ENCODE measurements at places on chromosomes 3 and 15.

DNA sequence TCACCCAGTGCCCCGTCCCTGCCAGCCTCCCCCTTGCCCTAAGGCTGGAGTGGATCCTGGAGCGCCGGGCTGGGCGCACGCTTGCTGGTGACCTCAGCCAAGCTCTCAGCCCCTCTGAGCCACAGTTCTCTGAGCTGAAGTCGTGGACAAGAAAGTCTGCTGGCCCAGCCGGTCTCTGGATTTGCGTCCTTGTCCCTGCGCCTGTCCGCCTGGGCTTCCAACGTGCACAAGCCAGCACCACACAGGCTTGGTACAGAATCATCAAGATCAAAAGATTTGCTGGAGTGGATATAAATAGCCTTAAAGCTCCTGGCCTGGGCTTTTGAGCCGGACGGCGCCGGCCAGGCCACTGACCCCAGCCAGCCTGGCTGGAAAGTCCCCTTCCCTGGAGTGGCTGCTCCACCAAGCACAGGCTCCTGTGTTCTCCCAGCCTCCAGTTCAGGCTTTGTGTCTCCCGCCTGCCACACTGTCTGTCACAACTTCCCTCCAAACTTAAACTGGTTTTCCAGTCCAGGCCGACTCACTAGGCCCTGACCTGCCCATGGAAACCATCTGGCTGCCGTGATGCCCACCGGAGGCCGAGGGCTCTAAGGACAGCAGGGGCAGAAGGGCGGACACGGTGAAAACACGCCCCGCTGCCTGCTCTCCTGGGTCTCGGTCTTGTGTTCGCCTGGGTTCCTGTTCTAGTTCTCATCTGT, 156.2 kb downstream of the NUP210 start:
- no peak for DNase-seq

- no peak for DNase-seq
Measured at GRCh38 chr15:82196353-82196752, 66.2 kb downstream of the EFL1 start.

GRCh38 chr3:171996178-171996817, 43.1 kb upstream of the FNDC3B start:
- DNase-seq: no peak

DNA sequence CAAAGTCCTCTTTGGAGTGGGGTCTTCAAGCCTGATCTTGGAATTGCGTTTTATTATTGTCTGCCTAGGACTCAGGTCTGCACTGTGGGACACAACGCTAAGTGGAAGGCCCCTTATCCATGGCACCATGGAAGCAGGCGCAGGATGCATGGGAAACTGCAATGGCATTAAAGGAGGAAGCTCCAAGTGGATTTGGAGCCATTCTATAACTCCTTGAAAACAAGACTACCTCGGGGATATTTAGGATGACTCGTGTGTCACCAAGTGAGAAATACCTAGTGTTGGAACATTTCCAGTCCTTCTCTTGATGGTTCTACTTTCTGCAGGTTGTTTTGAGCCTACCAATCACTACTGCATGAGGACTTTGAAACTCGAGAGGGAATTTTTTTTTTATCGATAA, 126.6 kb upstream of the ZBED2 start:
- no peak for DNase-seq

DNA sequence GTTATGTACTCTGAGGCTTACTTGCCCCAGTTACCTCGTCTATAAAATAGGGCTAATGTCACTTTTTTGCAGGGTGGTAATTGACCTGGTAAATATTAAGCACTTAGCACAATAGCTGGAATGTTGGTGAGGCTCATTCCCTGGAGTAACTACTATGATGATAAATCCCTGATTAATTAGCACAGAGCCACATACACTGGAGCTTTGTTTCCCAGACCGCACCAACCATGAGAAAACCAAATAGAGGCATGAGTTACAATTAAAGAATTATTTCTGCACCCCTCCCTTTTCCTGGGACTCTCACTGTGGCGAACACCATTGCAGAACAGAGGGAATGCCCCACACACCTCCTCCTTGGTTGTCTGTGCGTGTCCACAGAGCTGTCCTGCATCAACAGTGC, 76.6 kb upstream of the CPOX start:
- no peak for DNase-seq

DNA sequence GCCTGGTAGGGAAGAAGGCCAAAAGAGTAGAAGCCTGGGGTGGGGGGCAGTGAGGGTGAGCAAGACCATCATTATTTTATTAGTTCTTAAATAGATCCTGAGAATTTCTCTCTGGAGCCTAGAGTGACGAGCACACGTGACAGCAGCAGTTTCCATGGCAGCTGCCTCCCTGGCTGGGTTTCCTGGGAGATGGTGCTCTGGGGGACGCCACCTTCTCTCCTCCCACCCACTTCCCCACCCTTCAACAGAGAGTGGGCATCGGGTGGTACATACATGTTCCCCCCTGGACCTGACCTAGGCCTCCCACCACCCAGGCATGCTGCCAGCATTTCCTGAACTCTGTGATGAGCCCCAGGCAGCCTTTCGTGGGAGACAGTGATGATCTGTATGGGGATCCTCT, 12.9 kb downstream of the CELF6 start:
- DNase-seq: no peak

GRCh38 chr15:49152552-49153312, 2.7 kb downstream of the COPS2 start:
- DNase-seq: no peak

DNA sequence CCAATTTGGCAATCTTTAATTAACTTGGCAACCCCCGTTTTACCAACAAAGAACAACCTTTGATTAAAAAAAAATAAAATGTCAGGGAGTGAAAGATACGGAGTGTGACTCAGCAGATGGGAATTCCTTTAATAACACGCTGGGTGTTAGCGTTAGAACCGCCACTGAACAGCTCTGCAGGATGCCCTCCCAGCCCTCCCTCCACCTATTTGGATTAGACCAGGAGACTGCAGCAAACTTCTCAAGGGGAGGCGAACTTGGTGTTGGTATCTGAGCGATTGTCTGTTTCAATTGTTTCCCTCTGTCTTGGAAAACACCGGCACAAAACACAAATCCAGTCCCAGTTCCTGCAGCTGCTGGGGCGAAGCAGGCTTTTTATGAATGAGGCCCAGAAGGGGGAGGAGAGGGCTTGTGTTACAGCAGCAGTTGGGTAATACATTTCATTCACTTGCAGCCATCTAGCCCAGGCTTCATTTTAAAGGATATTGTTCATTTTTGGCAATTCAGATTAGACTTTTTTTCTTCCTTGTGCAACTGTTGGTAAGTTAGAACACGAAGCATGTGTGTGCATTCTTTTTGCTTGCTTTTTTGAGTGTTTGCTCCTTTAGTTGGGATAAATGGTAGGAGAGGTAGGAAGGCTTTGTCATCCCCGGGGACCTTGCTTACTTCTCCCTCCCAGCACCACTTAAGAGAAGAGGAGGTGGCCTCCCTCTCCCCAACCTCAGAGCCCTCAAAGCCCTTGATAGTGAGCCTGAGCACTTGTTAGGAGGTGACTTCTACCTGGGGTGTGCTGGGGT, 152.3 kb downstream of the IGF1R start:
- no peak for DNase-seq

All from stimulated activated CD4-positive, alpha-beta T cell treated with anti-CD3 and anti-CD28 coated beads, Interleukin-15, amount 100 ng/mL, for 1 hour (primary cell).